ENCODE measurements at places on chromosomes 6 and 20.

DNA sequence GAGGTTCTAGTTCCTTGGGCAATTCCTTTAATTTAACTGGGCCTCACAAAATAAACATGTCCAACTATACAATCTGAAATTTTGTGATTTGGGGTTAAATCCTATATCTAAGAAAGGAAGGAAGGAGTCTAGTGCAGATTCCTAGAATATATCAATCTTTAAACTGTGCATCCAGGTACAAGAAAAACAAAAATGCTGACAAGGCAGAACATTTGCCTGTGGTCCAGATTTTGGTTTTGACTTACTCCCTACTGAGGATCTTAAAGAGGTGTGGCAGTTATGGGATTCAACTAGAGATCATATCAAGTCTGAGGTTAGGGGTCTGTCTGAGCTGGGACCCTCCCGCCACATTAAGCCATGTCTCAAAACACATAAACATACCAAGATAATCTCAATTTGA is 17.7 kb upstream of the COX7A2 start:
- DNase-seq, result no peak

DNA sequence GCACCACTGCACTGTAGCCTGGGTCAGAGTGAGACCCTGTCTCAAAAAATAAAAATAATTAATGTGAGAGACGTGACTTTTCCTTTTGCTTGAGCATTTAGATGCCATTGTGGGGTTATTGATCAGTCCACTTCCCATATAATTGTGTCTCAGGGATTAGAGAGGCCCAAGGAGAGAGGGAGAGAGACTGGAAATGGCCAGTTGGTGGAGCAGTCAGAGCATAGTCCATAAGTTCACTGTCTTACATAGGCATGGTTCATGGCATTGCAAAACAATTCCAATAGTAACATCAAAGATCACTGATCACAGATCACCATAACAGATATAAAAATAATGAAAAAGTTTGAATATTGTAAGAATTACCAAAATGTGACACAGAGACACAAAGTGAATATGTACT is 15.2 kb upstream of the SDHAF4 start:
- no peak for DNase-seq

DNA sequence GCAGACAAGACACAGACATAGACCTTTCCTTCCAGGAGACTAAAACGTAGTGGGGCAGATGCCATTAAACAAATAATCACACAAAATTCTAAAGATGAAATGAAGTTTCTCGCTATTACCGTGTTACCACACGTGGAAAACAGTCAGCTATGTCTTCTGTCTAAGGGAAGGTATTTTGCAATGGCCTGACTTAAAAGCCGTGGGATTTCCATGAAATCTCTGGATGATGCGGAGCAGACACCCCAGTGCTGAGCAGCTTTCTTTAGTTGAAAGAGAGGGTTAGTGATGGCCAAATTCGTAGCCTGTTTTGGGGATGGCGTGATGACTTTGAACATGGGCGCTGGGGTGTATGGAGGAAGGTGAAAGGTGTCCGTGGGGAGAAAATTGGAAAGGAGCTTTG is 281.8 kb downstream of the NRN1 start:
- DNase-seq, result no peak

GRCh38 chr6:161327360-161327953 is 53.6 kb upstream of the AGPAT4 start:
- no peak for DNase-seq

DNA sequence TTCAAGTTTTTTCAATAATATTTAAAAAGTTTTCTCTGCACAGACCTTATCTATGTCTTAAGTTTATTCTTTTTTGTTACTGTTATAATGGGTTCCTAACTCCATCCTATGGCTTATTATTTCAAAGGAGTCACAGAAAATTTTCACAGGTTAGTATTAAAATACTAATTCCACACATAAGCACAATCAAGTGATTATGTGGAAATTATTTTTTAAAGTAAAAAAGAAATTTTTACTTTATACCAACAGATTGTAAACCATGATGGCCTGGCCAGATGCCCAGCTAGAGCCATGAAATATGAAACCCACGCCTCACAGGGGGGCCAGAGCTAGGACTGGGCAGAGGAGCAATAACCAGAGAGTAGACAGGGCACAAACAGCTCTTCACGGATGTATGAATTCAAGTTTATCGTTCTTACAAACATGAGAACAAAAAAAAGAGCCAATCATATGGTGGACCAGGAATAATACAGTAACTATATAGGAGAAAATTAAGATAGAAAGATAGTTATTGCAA is 34.0 kb downstream of the NUDT3 start:
- no peak for DNase-seq

- no peak for DNase-seq
These were observed 386.2 kb upstream of the FLRT3 start for GRCh38 chr20:14723614-14724013.

DNA sequence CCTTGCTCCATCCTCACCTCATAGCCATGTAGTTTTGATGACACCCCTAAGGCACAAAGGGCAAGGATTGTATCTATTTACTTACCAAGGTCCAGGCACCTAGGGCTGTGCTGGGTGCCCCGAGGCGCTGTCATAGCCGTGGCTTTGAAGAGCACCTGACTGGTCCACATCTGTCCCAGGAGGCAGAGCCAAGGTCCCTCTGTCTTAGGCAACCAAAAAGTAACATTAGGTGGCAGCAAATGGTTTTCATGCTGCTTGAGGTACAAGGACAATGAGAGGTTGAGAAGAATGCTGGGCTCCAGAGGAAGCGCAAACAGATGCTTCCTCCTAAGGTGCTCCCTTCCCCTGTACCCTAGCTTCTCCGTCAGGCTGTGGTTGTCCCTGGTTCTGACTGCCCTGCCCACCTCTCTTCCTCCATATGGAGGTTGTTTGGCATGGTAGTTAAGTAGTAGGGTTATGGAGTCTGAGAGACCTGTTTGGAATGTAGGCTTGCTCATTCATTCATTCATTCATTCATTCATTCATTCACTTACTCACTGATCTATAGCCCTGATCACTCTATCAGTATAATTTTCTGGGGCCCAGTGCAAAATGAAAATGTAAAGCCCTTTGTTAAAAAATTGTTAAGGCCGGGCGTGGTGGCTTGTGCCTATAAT is 3.0 kb upstream of the UQCC2 start:
- peak; percentile 34 for DNase-seq

DNA sequence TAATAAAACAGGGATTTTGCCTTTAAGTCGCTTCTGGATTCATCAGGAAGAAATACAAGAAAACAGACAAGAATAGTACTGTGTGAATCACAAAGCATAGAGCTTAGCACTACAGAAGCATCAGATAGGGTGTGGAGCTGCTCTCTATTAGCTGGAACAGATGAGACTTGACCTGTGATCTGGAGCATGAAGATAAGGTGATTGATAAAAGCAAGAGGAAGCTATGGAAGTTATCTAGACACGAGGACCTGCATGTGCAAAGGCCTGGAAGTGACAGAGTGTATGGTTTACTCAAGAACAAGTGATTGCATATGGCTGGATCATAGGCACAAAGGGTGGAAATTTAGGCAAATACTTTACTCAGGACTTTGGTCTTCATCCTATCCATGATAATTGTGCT is 112.9 kb upstream of the MLIP start:
- DNase-seq, result peak; percentile 50

GRCh38 chr6:164531736-164532135 is 777.7 kb downstream of the C6orf118 start:
- DNase-seq, result no peak

GRCh38 chr6:122207794-122208193 is 191.7 kb upstream of the HSF2 start:
- no peak for DNase-seq
